ENCODE measurements at places on chromosomes 3 and 15. TPM values are rescaled to one million over a fixed set of nuclear protein-coding genes. Genes with fewer than 3 reads are reported as not detected.
A peak's percentile ranks its signal among the peaks of the same experiment; 100 is the strongest.

DNA sequence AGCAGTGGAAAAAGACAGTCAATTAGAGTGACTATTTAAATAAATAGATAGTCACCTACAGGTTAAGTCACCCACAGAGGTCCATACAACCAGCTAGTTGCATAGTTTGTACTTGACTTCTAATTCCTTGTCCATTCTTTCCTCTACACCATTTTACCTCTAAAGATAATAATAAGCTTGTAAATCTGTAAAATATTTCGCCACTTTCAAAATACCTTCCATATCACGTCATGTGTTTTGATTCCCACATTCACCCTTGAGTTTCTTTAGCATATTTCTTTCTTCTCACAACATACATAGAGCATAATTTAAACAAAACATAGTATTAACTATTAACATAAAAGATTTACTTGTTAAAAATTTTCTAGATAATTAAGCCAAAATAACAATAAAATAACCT, 689.6 kb downstream of the MECOM start:
- DNase-seq: no peak

GRCh38 chr3:102092617-102093466, 243.5 kb downstream of the NFKBIZ start:
- peak; percentile 92 for DNase-seq

- no peak for DNase-seq
Observed at GRCh38 chr15:80780416-80781221, 1.4 kb downstream of the CEMIP start.

- DNase-seq: no peak
Observed at GRCh38 chr3:81352867-81353266, 408.6 kb downstream of the GBE1 start.

- DNase-seq: no peak
Observed at GRCh38 chr15:70563561-70564095, 199.7 kb downstream of the UACA start.

DNA sequence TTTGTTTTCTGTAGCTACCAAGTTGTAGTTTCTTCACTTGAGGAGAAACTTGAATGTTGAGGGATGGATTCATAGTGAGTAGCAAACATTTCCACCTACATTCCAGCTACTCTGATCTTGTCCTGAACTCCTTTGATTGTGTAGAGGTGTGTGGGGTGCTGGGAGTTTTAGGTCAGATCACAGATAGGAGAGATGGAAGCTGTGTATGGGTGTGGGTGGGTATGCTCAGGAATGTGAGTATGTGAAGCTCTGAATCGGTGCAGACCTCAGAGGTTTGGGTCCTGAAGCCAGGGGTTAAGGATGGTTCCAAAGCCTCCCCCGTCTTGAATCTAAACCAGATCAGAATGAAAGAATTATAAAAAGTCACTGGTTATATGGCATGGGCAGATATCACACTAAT, 52.6 kb upstream of the VILL start:
- DNase-seq: no peak

DNA sequence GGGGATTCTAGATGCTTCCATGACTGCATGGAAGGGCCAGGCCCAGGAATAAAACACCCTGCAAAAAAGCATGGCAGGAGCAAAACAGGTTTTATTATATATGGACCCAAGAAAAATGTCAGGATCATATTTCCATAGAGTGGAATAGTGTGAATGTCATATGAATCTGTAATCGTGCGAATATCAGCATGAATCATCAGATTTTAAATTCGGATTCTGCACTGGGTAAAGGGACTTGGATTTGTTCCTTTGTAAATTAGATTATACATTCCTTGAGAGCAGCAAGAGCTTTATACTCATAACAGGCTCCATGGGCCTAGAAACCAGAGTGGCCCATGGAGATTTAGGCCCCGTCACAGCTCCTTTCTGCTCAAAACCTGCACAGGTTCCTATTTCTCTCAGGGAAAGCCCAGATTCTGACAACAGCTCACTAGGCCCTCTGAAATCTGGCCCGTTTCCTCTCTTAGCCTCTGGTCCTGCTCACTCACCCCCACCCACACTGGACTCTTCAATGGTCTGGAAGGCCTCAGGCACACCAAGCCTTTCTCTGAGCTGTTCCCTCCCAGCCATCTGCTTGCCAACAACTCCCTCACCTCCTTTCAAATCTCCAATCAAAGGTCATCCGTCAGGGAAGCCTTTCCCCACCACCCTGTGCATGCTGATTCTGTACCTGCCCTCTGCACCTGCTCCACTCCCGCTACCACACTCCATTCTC, 76.0 kb downstream of the FEM1B start:
- no peak for DNase-seq

DNA sequence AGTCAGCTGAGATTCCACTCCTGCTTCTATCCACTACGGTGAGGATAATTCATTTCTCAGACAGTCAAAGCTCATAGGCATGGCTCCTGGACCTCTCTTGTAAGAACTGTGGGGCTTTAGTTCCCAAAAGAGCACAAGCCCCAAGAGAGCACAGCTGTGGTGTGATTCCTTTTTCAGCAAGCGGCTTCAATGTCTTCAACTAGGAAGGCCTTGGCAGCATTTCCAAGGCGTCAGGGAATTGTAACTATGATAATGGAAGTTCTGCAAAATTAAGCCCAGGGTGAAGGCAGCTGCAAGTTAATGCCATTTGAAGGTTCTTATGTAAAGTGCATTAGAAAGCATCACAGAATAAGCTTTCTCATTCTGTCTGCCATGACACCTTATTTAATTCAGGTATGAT, 657.1 kb downstream of the GRM7 start:
- DNase-seq: no peak

DNA sequence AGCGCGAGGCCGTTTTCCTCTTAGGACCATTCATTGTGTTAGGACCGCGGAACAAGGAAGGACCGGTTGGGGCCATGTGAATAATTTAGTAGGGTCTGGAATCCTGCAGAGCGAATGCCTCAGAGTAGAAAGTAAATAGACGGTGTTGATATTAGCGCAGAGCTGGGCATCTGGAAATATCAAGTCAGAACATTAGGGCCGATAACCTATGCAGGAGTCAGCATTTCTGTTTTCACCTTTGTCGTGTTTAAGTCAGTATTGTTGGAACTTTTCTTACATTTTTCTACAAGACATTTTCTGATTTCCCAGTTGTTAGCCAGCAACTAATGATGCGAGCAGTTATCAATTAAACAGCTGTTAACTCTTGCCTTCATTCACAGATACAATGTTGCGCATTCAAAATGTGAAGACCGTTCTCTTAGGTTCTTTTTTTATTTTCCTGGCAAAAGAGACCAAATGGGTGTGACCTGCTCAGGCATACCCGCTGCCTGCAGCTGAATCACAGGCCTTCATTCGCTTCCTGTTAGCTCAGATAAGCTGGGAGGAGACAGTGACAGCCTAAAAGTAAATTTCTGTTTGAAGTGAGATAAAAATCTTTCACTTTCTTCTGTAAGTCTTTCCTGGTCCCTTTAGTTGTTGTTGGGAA, 966 bp upstream of the PKM start:
- peak; percentile 41 for DNase-seq

GRCh38 chr3:172233474-172234277, 194.3 kb downstream of the FNDC3B start:
- no peak for DNase-seq

Gene SYNPR
- not detected for total RNA-seq

Gene APOD
- not detected for total RNA-seq

Gene WDR93
- total RNA-seq: 0.41 TPM

Gene CLDN18
- not detected for total RNA-seq

Gene SNUPN
- 17.4 TPM for total RNA-seq

Gene GOLGA8O
- total RNA-seq: not detected

Gene ERICH6
- total RNA-seq: not detected

Gene CCDC14
- total RNA-seq: 37.0 TPM

Gene LMAN1L
- total RNA-seq: not detected

Data from kidney epithelial cell (primary cell).